ENCODE measurements at places on chromosomes 4 and X.

GRCh38 chrX:55919367-55920221, 202.0 kb downstream of the RRAGB start:
- DNase-seq, result no peak

GRCh38 chrX:125786316-125786715, 379.8 kb downstream of the DCAF12L2 start:
- no peak for DNase-seq

- no peak for DNase-seq
Observed at GRCh38 chrX:7164174-7164573, 16.2 kb upstream of the PUDP start.

GRCh38 chr4:119646347-119647071, 17.9 kb upstream of the PDE5A start:
- no peak for DNase-seq

GRCh38 chr4:11608992-11609391, 180.3 kb upstream of the HS3ST1 start:
- no peak for DNase-seq

DNA sequence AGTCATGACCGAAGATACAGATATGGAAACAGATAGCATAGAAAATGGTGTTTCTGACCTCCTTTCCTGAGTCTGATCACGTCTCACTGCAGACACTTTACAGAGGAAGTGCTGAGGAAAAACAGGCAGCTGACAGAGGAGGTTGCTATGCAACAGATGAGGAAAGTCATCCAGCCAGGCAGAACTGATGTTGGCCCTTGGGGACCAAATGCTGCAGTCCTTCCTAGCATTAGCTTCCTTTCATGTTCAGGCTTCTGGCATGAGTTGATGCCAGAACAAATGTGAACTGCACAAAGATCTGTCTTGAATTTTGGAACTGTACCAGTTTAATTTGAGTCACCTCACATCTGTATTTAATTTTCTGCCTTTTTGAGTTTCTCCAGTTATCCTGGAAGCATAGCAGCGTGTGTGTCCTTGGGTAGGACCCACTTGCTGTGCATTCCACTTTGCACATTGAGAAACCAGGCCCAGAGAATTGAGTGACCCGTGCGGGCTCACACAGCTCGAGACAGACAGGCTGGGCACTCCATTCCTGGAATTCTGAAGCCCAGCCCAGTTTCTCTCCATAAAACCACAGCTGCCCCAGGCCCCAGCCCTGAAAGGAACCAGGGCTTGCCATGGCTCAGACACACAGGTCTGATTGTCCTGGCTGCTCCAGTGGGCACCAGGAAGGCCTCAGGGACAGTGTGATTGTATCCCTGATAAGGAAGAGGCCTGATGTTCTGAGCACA, 1.4 kb upstream of the MAGED1 start:
- no peak for DNase-seq

- no peak for DNase-seq
Observed at GRCh38 chr4:91681091-91681490, 622.7 kb upstream of the GRID2 start.

GRCh38 chr4:147780137-147780777, 48.4 kb downstream of the ARHGAP10 start:
- DNase-seq, result no peak
